ENCODE measurements at places on chromosomes 7 and 10.

- DNase-seq, result no peak
These were observed 190.6 kb upstream of the AKR1E2 start for GRCh38 chr10:4635388-4635787.

DNA sequence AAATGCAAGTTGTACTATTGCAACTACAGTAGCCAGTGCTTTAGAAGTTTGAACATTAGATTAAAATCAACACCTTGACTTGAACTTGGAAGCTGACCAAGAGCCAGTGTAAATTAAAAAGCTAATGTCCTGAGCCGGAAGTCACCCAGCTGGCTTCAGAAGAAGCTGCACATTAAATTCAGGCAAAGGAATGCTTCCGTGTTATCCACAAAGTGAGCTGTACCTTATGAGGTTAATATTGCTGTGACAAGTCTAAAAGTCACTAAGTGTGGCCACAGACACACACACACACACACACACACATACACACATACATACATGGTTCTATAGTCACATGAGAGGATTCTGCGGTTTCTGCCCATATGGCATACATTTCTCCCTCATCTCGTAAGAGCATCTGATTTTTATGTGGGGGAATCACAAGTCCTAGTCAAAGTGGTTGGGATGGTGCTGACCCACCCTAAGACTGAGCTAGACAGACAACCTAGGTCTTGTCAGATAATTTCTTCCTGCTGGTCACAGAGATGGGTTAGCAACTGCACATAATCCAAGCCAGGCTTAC, 612.9 kb downstream of the SORCS1 start:
- DNase-seq, result no peak

DNA sequence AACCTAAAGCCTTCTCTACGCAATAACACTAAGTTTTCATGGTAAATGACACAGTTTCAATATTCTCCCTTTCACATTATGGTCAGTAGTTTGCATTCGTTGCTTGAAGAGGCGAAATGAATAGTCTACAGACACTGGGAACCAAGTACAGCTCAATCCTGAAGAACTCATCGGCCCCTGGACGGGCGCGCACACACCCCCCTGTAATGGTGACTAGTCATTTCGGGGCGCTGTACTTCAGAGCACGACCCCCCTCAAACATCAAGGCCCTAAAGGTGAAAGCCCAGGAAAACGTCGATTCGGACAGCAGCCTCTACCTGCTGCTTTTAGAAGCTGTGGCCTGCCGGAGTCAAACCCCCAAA, 1.0 kb downstream of the NT5C2 start:
- no peak for DNase-seq

GRCh38 chr10:70212879-70213278, 20.4 kb downstream of the PPA1 start:
- DNase-seq, result no peak

DNA sequence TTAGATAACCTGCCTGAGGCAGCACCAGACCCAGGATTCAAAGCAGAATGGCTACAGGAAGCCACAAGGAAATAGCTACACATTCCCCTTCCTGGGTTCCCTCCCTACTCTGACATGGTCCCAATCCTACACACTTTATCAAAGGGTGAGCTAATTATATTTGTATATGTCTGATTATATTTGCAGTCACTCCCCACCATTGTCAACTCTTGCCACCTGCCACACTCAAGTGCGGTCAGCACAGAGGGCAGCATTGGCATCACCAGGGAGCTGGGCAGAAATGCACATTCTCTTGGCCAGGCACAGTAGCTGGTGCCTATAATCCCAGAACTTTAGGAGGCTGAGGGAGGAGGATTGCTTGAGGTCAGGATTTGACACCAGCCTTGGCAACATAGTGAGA, 114.1 kb upstream of the PDLIM1 start:
- no peak for DNase-seq

DNA sequence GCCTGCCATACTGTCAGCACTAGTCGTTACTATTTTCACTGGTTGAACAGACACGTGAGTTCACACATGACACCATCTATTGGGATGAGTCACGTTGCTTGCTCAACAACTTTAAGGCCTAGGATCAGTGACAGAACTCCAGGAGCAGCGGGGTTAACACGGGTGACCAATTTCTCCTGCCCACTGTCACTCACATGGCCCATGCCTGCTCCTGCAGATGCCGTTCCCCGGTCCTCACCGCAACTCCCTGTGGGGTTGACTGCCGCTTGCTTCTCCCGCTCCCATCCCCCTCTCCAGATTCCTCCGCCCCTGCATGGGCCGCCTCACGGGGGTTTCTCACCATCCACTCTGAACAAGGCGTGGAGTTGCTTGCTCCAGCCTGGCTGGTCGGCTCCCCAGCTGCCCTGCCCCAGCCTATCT, 128.2 kb downstream of the TAX1BP1 start:
- no peak for DNase-seq

- DNase-seq, result no peak
These were observed 39.1 kb upstream of the RAB18 start for GRCh38 chr10:27464993-27465392.

- no peak for DNase-seq
These were observed 34.9 kb upstream of the PLCE1 start for GRCh38 chr10:93958834-93959233.

DNA sequence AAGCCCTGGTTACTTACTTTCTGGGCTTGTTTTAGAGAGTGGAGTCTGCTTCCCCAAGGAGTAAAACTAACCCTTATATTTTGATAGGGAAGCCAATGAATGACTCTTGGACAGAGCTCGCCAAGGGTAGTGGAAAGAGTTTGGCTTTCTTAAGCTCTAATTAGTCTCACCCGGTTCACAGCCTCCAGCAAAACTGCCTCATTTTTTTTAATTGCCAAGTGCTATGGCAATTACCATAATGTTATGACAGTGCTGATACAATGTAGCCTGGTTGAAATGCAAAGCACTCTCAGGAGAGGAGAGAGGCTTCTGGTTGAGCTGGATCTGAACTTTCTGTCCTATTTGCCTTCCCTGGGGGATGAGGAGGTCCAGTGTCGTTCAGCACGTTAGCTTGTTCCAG, 376.1 kb upstream of the CHRM2 start:
- DNase-seq, result no peak

Measured in spleen (tissue), 13 donors.